Lung (tissue), 17 donors: ENCODE measurements at places on chromosomes 16 and 17. TPM values are rescaled to one million over a fixed set of nuclear protein-coding genes. Genes with fewer than 3 reads are reported as not detected.

DNA sequence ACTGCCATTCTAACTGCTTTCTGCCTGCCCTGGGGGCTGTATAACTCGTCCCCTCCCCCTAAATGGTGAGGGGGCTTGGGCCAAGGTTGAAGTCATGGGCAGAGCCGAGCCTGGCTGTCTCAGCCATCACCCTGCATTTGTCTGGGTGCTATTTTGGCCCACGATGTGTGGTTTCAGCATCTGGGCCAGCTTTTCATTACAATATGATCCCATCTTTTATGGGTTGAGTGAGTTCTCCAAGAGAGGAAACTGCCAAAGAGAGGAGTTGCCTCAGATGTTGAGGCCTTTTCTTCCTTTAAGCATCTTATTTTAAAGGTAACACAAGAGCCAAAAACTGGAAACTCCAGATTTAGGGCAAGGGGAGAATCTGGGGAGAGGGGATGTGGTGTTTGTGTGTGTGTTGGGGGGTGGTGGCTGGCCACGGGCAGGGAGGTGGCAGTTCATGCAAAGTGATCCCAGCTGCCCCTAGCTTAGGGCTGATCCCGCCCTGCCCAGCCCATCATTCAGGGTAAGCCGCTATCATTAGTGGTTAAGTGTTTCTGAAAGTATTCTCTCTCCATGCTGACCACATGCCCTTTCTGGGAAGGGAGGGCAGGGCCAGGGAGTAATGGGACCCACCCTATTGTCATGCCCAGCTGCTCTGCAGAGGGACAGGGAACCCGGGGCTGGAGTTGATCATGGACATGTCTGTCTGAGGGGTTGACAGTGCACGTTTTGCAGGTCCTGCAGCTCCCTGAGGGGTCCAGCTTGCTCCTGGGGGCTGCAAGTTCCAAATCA, 83.2 kb upstream of the CLEC18A start:
- no peak for DNase-seq

- no peak for DNase-seq
Observed at GRCh38 chr17:81934850-81935708, 2.0 kb downstream of the PYCR1 start.

GDPD3 gene
- 5.8 TPM for total RNA-seq

C16orf54 gene
- 3.1 TPM for total RNA-seq
